ENCODE measurements at places on chromosomes 11 and 22.

GRCh38 chr11:119758291-119758690 is 29.3 kb upstream of the NECTIN1 start:
- no peak for DNase-seq

DNA sequence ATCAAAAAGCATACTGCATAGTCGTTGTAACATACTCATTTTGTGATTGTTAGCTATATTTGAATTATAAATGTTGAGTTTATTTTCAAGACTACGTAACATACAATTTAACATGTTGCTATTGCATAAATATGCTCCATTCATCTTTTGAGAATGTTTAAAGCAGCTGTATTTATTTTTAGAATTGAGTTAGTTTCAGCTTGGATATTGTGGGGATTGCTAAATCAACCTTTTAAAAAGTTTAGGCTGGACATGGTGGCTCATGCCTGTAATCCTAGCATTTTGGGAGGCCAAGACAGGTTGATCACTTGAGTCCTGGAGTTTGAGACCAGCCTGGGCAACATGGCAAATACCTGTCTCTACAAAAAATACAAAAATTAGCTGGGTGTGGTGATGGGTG is 288.1 kb downstream of the DYNC2H1 start:
- DNase-seq, result no peak

DNA sequence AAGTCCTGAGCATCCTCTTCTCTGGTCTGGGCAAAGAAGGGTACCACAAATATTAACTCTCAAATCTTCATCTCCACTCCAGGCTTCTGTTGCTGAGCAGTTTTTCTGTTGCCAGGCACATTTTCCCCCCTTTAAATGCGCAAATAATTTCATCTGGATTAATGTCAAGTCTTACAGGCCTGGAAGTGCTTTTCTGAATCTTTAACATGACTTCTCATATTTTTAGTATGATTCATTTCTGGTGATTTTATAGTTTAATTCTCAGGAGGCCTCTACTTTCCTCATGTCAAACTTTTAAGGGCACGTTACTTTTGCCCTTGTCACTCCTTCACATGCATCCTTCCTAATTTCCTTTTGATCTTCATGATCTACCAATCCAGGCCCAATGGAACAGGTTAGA is 510.2 kb downstream of the METTL15 start:
- no peak for DNase-seq

DNA sequence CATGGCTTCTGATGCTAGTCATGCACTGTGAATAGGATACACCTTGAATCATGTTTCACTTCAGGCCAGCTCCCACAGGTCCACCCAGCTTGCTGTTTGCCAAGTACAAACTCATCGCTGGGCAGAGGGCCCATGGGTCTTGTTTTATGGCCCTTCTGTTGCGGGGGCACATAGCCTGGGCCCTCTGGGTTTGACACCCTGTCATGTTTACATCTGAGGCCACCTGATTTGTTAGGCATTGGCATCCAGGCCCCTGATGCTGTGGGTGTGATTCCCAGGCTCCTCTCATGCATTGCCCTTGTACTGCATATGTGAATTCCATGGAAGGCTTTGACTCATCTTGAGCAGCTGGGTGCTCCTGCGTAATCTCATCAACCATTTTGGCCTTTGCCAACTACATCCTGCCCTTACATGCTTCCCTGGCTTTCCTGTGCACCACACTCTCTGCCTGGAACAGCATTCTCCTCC is 32.6 kb downstream of the PPFIBP2 start:
- no peak for DNase-seq

GRCh38 chr11:62499944-62500649 is 46.5 kb downstream of the AHNAK start:
- DNase-seq, result no peak

DNA sequence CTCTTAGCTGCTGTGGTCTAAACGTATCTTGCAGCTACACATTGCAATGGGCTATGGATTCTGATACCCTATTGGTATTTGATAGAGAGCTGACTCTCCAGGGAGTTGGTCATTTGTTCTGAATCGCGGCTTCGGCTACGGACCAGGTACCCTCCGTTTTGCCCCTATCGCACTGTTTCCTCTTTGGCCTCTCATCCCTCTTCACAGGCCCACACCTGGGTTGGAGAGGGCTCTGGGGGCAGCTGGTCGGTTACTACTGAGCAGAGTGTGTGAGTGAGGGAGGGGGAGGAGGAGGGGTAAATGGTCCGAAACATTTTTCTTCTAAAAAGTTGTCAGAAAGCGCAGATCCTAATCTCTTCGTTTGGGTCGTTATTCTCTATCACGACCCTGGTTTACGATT is 48.8 kb upstream of the HSD17B12 start:
- DNase-seq, result no peak

GRCh38 chr22:47167056-47167455 is 404.6 kb downstream of the TBC1D22A start:
- no peak for DNase-seq

DNA sequence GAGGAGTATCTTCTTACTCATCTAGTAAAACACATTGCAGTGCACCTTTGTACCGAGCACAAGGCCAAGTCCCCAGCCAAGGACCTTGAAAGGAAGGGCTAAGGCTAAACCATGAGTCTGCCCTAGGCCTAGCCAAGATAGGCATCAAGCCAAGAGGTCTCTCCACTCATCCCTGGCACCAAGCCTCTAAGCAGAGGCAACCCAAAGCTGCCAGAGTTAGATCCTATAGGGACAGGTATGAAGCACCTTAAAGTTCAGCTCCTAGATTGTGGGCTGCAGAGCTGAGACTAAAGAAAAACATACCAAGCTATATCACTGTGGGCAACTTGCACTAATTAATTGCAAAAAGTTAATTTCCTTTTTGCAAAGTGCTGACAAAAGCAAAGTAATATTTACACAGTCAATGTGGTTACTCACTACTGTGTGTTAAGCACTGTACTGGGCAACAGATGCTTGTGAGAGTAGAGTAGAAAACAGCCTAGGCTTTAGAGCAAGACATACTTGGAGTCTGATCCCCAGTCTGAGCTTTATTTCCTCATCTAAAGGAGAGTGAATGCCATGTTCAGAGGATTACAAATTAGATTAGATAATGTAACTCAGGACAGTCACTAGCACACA is 7.2 kb downstream of the COA4 start:
- DNase-seq, result no peak

DNA sequence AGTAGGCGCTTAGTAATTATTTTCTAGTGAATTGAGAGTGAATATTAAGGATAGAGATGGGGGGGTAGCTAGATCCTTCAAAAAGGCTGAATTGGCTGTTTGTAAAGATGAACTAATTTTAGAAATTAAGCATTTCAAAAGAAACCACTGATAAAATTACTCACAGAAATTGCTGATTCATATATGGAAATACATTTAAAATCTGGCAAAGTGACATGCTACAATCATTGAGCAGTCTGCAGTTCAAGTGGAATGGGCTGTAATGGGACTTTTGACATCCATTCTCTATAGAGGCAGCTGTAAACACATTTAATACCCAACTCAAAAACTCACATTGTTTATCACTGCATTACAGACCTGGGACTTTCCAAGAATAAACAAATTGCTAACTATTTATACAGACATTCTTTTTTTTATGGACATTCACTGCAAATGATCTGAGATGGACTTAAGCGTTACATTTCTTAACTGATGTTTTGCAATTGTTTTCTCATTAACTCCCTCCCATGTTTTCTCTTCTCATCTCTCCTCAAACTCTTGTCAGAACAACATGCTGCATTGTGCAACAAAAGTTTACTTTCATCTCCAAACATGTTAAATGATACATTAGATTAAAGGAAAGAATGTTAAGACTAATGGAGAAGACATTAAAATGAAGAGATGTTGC is 42.1 kb upstream of the MMP7 start:
- DNase-seq, result no peak
